ENCODE measurements at places on chromosomes 13 and 19. TPM values are rescaled to one million over a fixed set of nuclear protein-coding genes. Genes with fewer than 3 reads are reported as not detected.
A peak's percentile ranks its signal among the peaks of the same experiment; 100 is the strongest.

GRCh38 chr13:85142351-85142927 lies 656.8 kb downstream of the SLITRK6 start:
- peaks cover 12% of the 10 kb centered on the region for H3K4me1 ChIP-seq
- no peaks in the 10 kb centered on the region for H3K36me3 ChIP-seq
- H3K4me3 ChIP-seq = no peak overlapping the region

DNA sequence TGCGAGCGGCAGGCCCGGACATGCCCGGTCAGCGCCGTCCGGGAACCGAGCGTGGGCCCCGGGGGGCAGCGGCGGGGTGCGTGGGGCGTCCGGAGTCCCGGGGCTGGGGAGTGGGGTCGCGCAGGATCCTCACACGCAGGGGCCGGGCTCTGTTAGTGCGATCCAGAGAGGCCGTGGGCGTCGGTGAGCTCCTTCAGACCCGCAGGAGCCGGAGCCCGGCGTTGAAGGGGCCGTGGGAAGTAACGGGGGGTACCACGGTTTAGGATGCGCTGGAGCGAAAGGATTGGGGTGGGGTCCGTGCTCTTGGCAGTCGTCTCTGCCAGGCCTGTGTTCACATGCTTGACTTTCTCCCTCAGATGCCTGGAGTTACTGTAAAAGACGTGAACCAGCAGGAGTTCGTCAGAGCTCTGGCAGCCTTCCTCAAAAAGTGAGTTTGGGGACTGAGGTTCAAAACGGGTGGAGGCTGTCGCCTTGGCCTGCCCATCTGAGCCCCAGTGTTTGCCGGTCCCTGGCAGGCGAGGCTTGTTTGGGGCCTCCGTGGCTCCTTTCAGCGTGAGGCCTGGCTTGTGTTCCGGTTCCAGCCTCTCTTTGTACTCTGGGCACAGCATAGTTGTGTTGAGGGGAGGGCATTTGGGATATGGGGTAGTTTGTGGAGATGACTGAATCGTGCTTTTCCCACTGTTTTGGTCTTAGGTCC lies 512 bp downstream of the RPS19 start:
- H3K36me3 ChIP-seq = peaks cover 33% of the 10 kb centered on the region
- H3K4me3 ChIP-seq = peak overlapping the region; percentile 97
- H3K27ac ChIP-seq = peak overlapping the region; percentile 94
- H3K4me1 ChIP-seq = peaks cover 28% of the 10 kb centered on the region

DNA sequence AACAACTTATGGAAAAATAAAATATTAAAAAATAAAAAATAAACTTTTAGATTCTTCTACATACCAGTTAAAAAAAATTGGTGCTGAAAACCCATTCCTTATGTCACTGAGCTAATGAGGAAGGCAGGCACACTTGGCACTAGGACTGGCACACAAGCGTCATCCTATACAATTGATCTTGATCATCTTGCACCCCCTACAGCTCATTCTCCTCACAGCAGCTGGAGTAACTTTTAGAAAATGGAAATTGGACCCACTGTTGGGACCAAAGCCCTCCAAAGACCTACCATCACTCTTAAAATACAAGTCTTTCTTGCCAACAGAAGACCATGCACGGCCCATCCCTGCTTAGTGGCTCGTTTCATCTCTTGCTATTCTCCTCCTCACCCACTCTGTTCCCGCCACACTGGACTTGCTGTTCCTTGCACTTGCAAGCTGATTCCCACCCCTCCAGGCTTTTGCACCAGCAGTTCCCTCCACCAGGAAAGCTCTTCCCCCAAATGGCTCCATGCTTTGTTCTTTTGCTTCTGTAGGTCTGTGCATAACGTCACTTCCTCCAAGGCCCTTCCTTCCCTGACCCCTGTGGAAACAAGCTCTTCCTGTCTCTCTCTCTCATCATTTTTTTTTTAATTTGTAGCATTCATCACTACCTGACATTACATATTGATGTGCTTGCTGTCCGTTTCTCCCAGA lies 11.6 kb downstream of the CTU1 start:
- peak overlapping the region; percentile 30 for H3K4me3 ChIP-seq
- H3K27ac ChIP-seq = peak overlapping the region; percentile 63
- peaks cover 14% of the 10 kb centered on the region for H3K36me3 ChIP-seq
- H3K4me1 ChIP-seq = peaks cover 23% of the 10 kb centered on the region
- DNase-seq = no peak
- no peaks in the 10 kb centered on the region for H3K27me3 ChIP-seq

GRCh38 chr13:21022056-21022979 lies 39.1 kb downstream of the LATS2 start:
- H3K27ac ChIP-seq = no peak overlapping the region
- H3K4me1 ChIP-seq = peaks cover 8% of the 10 kb centered on the region
- no peaks in the 10 kb centered on the region for H3K27me3 ChIP-seq
- H3K36me3 ChIP-seq = no peaks in the 10 kb centered on the region
- no peak for DNase-seq
- H3K4me3 ChIP-seq = no peak overlapping the region

RYR1 gene
- polyA plus RNA-seq = 0.75 TPM

All from keratinocyte (primary cell).